Tracheal epithelial cell (primary cell): ENCODE measurements at places on chromosomes 13 and 19. TPM values are rescaled to one million over a fixed set of nuclear protein-coding genes. Genes with fewer than 3 reads are reported as not detected.

The NLRP11 gene
- not detected in 2 replicates for total RNA-seq

The SULT2A1 gene
- total RNA-seq: not detected in 2 replicates

The CGB2 gene
- 1.9 TPM in 1 of 2 replicates, not detected in the other for total RNA-seq

The COMMD6 gene
- 34.3 and 35.4 TPM in 2 replicates for total RNA-seq
